ENCODE measurements at places on chromosomes 7 and 10. TPM values are rescaled to one million over a fixed set of nuclear protein-coding genes. Genes with fewer than 3 reads are reported as not detected.

DNA sequence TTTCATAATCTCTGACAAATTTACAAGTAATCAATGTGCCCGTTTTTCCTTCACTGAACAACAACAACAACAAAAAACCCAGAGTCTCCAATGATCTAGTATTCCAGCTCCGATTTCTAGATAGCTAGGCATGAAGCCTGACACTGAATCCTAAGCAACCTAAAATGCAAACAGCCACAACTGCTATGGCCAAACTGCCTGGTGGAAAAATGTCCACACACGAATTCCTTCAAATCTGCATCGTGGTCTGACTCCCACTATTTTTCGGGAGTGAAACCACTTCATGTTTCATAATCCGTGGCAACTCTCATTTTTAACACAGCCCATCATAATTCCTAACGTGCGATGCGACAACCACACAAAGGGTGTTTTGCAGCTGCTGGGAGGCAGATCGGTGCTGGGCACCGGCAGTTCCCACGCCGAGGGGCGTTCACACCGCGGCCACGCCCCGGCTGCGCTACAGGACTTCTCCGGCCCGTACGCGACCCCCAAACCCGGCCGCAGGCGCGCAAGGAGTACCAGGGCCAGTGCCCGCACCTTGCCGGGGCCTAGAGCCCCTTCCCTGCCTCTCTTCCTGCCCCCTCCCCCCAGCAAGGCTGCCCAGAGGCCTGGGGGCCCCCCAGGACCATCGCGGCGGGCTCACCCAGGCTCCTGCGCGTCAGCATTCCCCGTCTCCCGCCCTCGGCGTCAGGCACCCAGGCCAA lies 814 bp downstream of the RUFY2 start:
- peak; percentile 88 for DNase-seq

- no peak for DNase-seq
Observed at GRCh38 chr7:41045556-41046123, 657.2 kb downstream of the INHBA start.

DNA sequence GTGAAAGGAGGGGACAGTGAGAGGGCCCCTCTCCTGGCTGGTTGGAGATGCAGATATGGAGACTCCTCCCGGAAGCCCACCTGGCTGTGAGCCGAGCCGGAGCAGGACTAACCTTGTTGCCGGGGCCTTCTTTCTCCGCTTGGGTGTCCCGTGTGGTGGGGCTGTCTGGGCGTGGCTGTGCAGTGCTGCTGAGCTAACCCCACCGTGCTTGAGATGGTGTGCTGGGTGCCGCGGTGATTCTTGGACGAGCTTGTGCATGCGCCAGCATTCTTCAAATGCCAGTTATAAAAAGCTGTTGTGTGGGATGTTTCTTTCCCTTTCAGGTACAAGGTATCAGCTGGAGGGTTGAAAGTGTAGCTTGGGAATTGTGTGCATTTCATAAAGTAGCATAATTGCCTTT lies 48.8 kb downstream of the DAGLB start:
- no peak for DNase-seq

DNA sequence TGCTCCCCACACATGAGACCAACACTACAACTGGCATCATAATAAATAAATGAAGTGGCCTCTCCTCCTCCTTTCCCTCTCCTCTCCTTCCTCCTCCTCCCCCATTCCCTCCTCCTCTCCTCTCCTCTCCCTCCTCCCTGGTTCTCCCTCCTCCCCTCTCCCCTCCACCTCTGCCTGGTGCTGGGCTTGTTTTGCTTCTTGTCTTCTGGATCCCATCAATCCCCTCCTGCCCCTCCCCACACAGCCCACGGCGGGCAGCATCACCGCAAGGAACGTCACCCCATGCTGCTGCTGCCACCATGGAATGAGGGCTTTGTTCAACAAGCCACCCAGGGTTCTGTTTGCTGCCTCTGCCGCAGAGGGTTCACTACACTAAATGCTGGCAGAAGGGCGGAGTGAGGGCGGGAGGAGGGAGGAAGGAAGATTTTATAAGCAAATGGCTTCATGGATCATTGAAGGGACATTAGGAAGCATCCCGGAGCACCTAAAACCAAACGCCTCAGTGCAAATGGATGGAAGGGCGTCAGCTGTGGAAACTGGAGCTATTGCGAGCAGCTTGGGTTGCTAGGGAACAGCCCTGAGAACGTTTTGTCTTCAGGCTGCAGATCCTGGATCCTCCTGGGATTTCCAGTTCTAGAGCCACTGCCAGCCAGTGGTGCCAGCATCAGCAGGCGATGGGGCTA lies 379.7 kb upstream of the ZMIZ1 start:
- DNase-seq = no peak

DNA sequence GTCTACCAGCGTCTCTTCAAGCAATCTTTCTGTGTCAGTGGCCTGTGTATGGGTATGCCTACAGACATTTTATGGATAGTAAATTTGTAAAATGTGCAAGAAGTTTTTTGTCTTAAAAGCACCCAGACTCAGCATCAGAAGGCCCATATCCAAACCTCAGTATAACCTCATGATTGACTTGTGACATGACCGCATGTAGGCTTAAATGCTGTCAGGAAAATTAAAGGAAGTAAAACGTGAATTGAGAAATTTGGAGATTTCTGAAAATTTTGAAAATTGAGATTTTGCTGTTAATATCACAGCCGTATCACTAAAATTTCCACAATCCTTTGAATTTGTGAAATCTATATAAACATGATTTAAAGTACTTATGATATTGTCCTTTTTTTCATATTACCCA lies 410.2 kb downstream of the AUTS2 start:
- DNase-seq = no peak

DNA sequence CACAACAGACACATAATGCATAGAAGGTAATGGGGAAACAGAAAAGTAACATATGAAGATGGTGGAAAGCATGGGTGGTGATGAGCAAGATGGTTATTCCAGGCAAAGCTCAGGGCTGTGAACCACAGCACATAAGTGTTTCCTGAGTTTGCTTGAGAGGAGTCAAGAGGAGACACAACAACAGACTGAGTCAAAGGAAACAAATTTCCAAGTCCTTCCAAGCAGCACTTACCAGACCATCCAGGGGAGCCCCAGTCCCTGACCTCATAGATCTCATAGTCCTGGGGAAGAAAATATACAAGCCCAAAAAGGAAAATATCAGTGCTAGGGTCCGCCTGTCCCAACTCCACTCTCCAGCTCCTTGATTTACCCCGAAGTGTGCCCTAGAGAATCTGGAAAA lies 216.6 kb upstream of the FZD1 start:
- no peak for DNase-seq

DNA sequence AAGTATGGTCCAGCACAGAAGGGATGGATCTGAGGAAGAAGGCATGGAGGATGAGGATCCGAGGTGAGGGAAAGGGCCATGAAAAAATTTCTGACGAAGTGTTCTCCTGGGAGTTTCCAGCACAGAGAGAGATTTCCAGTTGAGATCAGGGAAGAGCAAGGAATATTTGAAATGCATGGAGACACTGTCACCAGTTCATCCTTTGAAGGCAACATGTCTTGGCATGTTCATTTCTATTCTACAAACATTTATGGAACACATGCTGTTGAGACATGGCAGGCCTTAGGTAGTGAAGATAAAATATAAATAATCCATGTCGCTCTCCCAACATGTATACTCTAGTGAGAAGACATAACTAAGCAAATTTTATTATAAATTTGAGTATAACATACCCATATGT lies 234.0 kb upstream of the TCF7L2 start:
- DNase-seq = no peak

CALML5 gene
- not detected for total RNA-seq

TAS2R5 gene
- 2.5 TPM for total RNA-seq

GRB10 gene
- total RNA-seq = not detected
